ENCODE measurements at places on chromosomes 3 and 15. TPM values are rescaled to one million over a fixed set of nuclear protein-coding genes. Genes with fewer than 3 reads are reported as not detected.

- DNase-seq, result peak; percentile 93
Observed at GRCh38 chr3:119311081-119311925, 17.1 kb downstream of the ARHGAP31 start.

- no peak for DNase-seq
Observed at GRCh38 chr15:57992761-57993355, 72.7 kb downstream of the ALDH1A2 start.

DNA sequence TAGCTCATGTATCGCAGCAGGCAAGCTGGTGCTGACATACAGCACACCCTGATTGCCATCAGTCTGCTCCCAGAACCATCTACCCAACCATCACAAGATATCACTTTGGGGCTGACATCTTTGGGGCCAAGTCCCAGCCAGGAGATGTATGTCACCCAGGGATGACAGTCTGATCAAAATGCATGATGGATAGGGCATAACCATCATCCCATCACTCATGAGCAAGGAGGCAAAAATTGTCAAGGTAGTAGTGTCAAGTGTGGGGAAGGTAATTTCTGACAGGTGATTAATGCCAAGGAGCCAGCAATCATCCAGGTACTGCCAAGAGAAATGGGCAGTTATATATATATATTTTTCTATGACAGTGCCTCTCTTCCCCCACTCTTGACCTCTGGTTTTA lies 277.4 kb downstream of the WDR72 start:
- no peak for DNase-seq

GRCh38 chr15:25678500-25678855 lies 184.6 kb downstream of the ATP10A start:
- no peak for DNase-seq

DNA sequence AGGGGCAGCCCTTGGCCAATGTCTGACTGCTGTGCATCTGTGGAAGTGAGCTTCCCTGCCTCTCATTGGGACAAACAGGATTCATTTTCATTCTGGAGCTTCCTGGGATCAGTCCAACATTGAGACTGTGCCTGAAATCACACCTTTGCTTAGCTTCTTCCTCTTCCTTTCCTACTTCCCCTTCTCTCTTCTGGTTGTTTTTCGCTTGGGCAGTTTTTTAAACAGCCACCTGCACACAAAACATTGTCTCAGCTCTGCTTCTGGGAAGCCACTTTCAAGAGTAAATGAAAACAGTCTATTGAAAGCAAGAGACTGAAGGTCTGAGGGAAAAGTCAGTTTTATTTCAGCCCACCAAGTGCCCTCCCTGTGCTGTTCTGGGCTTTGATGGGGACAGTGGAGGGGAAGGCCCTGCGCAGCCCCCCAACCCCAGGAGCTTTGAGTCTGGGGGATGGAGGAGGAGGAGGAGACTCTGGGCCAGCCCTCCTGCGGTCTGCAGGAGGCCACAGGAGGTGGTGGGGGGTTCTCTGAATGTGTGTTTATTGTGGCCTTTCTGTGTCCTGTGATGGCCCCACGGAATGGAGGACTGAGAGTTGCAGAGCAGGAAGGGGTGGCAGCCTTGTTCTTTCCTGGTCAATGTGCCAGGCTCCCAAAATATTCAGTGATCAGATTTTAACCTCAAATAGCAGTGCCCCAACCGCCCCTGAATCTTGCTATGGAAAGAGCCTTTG lies 7.8 kb upstream of the ISLR2 start:
- DNase-seq, result no peak

- DNase-seq, result peak; percentile 7
Observed at GRCh38 chr3:51796854-51797253, 17.8 kb upstream of the IQCF6 start.

DNA sequence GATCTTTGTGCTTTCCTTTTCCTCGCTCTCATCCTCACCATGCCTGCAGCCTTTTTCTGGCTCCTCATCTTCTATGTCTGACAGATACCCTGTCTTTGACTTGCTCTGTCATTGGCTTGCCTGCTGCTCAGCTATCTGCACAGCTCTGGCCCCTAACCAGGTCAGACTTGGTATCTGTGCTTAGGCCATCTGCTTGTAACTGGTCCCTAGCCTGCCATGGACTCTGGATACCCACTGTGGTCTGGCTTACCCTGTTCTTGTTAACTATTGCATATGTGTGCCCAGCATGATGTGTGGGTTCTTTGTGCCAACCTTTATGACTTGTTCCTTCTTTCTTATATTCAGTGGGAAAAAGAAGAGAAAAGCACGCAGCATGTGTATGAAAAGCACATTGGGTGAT lies 109.7 kb upstream of the ROPN1 start:
- DNase-seq, result no peak

GRCh38 chr3:139134678-139135372 lies 90.1 kb upstream of the PRR23C start:
- DNase-seq, result no peak

GRCh38 chr15:77024273-77025082 lies 29.6 kb downstream of the PSTPIP1 start:
- DNase-seq, result peak; percentile 34

The RETNLB gene
- not detected for total RNA-seq

DNA sequence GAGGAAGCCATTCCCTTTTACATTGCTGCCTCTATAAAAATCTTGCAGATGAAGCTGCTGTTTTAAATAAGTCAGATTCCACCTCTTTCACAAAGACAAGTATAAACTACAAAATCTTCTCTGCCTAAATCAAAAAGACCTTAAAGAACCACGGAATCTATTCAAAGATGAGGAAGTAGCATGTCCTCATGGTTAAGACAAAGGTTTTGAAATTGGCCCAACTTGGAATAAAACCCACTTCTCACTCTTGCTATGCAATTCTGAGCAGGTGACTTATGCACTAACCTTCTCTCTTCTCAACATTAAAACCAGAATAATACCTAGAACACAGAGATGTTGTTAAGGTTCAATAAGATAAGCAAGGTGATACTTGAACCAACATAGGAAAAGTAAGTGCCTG lies 97.6 kb downstream of the FOXP1 start:
- no peak for DNase-seq

DNA sequence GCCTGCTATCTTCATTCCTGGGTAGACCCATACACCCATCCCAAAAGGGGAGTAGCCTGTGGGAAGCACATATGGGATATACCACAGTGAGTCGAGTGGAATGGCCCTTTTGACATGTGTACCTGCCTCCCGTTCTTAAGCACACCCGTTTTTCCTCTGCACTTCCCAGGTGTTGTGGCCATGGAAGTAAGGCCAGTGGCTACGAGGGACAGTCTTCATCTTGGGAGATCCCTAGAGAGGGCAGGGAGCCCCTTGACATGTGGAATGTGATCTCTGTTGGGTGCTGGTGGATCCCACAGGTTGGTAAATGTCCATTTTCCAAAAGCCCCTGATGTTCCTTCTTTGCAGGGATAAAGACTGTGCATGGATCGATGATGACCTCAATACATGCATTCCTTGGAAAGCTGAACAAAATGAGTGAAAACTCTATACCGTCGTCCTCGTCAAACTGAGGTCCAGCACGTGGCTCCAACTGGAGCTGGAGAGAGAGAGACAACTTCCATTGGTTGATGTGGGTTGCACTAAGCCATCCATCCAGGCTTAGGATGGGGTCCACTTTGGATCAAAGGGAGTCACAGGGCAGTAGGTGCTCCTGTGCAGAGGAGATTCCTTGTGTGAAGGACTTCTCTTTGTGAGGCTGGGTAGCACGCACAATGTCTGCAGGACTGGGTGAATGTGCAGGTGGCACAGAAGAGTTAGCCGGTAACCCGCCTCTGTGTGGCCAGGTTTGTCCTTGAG lies 136.8 kb downstream of the SNRPN start:
- no peak for DNase-seq

DNA sequence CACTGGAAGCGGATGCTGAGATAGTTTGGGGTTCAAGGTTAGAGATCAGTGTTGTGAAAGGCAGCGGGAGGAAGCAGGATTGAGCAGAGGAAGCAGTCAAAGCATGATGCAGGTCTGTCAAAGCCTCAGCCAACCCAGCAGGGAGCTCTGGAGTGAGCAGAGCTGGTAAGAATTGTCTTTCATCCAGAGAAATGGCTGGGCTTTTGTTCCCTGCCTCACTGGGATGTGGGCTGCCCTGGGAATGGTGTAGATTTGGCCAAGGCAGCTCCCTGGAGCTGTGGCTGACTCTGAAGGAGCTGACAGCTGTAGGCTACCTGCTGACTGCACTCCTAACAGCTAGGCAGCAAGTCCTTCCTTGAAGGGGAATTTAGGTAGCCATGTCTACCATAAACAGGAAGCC lies 61.9 kb upstream of the STXBP5L start:
- DNase-seq, result no peak

The MNS1 gene
- total RNA-seq, result 9.6 TPM

DNA sequence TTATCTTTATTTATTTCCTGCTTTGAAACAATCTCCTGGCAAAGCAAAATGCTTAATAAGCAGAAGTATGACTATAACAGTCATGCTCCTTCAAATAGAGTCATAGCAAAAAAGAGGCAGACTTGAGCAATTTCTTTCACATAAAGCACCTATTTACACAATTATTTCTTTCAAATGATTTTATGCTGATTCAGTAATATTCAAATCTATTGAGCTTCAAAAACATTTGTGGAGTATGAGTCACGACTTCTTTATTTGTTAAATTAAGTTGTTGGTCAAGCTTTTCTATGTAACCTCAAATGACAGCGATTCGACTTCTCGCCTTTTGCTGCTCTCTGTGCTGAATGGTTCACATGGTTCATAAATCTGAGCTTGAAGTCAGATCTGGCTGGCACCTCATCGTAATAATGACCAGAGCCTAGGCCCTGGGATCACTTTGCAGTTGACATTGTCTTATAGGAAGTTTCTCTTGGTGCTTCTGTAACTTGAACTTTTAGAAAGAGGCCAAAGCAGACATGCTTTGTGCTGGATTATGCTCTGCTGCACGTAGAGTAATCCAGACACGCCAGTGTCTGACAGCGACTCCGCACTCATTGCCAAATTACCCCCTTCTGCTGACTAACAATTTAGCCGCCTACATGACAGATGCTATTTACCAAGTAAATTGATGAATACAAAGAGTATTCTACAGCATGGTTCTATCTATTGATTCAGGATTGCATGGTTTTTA lies 139.0 kb downstream of the MCTP2 start:
- DNase-seq, result peak; percentile 13

The ROPN1B gene
- 1.3 TPM for total RNA-seq

The BCHE gene
- 9.5 TPM for total RNA-seq

- no peak for DNase-seq
Observed at GRCh38 chr3:106797461-106797860, 579.8 kb upstream of the CCDC54 start.

GRCh38 chr15:64944961-64945360 lies 33.3 kb downstream of the ANKDD1A start:
- DNase-seq, result no peak

The ITPKA gene
- 9.2 TPM for total RNA-seq

Data from RPMI7951 (cell line).